Spleen (tissue), 13 donors: ENCODE measurements at places on chromosomes 16 and 17.
A peak's percentile ranks its signal among the peaks of the same experiment; 100 is the strongest.

GRCh38 chr16:81520151-81520470 is 75.5 kb downstream of the CMIP start:
- peak; percentile 69 for DNase-seq

DNA sequence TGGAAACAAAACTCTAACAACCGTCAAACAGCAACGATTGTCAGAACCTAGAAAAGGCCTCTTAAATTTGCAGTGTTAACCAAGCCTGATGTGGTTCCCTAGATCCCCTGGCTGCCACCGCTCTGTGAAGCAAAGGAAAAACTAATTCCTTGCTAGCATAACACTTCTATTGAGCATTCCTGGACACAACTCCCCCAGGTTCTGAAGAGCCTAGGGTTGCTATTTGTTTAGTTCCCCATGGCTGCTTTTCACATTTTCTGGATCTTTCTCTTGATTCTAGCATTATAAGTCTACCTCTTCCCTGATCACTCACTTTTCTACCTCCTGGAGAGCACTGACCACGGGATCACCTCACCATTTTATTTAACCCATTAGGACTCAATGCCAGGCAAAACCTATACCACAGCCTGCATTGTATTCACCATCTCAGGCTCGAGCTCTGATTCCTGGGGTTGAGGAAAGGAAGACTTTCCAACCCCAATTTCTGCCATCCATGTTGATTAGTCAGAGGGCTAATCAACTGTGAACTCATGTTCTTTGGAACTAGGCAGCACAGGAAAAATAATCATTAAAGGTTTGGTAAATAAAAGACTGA is 692 bp upstream of the KCNJ16 start:
- DNase-seq: no peak

DNA sequence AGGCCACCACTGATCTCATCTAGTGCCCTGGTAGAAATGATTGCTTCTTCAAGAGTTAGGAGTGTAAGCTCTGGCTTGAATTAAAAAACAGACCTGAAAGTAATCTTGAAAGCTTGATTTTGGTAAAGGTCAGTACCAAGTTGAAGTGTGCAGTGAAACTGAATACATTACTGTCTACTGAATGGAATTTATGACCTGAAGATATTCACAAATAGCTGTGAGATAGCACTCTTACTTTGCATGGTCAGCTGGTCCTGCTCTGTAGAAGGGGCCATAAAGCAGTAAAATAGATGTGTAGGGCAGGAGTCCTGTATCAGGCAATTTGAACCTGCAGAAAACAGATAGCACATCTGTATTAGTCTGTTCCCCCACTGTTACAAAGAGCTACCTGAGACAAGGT is 78.6 kb downstream of the MYH13 start:
- no peak for DNase-seq

DNA sequence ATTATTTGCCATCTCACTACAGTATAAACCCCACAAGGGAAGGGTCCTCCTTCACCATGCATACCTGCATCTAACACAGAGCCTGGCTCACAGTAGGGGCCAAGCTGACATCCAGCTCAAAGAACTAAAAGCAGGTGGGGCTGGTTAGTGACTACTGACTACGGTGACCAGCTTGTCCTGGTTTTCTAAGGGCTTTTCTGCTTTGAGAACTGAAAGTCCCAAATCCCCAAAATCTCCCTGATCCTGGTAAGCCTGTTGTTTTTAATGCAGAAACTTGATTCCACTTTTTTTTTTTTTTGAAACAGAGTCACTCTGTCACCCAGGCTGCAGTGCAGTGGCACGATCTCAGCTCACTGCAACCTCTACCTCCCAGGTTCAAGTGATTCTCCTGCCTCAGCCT is 89.4 kb downstream of the NDE1 start:
- DNase-seq: no peak

GRCh38 chr17:49589577-49589927 is 13.9 kb downstream of the NXPH3 start:
- DNase-seq: no peak

DNA sequence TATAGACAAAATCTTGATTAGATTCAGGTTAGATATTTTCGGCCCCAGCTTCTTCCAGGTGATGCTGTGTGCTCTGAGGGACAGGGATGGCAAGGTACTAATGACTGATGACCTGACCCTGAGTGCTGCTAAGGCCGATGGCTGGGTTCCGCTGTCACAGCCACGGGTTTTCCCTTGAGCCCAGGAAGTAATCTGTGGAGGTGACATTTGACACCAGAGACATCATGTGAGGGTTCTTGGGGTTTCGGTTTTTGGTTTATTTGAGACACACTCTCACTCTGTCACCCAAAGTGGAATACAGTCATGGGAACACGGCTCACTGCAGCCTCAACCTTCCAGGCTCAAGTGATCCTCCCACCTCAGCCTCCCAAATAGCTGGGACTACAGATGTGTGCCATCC is 9.8 kb downstream of the OTOP3 start:
- no peak for DNase-seq

DNA sequence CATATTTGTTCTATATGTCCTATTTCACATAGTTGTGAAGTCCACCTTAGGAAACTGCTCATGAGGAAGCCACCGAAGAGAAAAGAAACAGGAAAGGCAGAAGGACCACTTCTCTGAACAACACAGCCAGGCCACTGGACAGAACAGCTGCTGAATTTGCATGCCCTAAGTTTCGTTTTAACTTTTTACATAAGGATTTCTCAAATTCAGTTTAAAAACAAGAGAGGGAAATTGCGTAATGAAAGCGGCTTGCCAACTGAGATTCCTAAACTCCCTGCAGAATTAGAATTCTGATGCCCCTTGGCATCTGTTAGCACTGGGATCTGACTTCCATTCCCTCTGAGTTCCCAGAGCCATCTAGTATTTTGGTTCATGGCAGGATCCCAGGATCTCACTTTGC is 5.0 kb upstream of the CCL8 start:
- no peak for DNase-seq
